ENCODE measurements at places on chromosomes 12 and 14.

- DNase-seq: no peak
Measured at GRCh38 chr12:124774054-124774461, 89.6 kb downstream of the SCARB1 start.

DNA sequence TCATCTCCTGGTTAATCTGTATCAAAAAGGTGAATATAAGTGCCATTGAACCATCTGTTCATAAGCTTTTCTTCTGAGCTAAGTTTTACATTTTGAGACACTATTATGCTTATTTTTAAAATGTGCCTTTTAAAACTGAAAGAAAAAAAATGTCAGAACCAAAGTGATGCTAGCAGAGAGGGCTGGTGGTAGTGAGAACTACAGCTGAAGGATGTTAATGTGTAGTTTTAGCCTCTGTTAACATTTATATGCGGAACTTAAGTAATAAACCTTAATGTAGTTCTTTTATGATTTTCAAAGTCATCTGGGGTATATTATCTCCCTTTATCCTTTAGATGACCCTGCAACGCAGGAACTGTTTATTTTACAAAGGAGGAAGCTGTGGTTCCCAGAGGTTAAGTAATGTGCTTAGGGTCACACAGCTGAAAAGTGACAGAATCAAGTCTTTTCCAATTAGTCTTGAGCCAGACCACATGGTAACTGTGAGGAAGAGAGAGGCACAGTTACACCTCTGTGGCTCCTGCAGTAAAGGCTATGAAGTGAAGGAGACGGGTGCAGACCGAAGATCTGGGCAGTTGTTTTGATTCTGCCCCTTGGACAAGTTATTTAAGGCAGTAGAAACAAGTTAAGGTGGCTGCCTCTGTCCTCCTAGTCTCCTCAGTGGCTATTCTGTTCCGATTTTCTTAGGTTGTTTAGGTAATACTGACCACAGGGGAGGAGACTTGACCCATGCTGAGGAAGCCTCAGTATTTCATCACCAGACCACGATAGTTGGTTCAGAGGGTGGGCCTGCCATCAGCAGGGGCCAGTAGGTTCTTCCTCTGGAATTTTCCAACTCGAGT lies 23.9 kb downstream of the GNG2 start:
- no peak for DNase-seq

- DNase-seq: no peak
Measured at GRCh38 chr14:100784523-100785337, 41.2 kb upstream of the MEG3 start.

DNA sequence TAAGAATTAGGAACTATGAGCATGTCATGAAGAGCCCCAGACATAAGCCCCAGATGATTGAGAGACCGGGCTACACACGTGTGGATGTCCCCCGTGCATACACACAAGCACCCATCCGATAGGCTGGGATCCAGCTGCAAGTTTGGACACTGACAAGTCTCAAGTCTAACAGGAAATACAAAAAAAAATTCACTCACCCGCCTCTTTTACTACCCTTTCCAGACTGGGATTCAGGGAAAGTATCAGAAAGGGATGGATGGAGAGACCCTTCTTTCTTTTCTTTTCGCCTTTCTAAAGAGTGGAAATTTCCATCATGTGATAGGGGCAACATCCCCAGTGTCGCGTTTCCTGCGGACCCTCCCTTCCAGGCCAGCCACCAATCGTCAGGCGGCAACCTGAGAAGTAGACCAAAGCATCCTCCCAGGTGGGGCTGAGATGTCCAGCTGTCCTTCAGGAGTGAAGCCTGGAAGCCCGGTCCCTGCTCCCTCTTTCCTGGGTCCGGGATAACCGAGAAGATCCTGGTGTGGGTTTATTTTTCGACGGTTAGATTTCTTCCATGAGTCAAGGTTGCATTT lies 6.4 kb upstream of the SLC38A4 start:
- no peak for DNase-seq

DNA sequence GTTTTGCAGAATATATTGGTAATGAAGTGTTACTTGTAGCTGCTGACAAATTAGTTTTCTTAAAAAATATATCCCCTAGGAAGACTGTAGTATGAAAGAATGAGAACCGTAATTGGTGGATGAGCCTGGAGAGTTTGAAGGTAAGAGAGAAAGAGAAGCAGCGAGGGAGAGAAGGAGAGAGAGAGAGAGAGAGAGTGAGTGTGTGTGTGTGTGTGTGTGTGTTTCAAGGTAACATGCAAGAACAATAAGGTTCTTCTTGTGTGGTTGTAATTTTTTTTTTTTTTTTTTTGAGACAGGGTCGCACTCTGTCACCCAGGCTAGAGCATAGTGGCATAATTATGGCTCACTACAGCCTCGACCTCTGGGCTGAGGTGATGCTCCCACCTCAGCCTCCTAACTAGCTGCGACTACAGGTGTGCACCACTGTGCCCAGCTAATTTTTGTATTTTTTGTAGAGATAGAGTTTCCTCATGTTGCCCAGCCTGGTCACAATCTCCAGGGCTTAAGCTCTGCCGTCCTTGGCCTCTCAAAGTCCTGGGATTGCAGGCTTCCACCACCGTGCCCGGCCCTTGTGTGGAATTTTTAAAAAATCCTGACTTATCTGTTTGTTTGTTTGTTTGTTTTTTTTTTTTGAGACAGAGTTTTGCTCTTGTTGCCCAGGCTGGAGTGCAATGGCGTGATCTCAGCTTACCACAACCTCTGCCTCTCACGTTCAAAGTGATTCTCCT lies 73.7 kb downstream of the RASSF3 start:
- DNase-seq: no peak

GRCh38 chr14:98736701-98737338 lies 535.2 kb downstream of the BCL11B start:
- no peak for DNase-seq
